ENCODE measurements at places on chromosomes 5 and 9.

DNA sequence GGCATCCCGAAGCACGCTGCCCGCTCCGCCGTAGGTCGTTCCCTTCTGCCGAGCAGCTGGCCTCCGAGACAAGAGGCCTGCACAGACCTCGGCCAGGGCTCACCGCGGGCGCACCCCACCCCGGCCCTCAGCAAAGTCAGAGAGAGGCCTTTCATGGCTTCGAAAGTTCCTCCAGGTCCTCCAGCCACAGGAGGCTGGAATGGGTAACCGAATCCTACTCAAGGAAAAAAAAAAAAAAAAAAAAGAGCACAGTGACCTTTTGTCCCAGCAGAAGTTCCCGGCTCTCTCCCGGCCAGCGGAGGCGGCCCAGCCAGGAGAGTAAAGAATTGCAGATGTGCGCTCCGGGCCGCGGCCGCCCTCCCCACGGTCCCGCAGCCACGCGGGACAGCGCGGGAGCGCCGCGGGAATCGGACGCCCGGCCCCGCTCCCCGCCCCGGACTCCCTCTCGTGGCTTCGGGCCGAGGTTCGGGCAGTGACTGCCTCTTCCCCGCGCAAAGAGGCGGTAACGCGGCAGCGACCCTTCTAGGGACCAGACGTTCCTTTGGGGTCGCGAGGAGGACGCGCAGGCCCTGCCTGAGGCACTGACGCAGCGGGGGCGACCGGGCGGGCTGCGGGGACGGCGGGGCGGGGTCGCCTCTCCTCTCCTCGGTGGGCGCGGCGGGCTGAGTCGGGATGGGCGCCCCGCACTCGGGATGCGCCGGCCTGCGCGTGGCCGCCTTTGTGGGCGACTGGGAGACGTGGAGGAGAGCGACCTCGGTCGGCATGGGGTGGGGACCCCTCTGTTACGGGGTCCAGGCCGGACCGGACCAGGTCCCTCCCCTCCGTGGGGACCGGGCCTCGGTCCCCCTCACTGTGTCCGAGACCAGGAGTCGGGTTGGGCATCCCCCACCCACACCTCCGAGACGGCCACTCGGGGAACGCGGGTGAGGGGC is 754 bp downstream of the GFPT2 start:
- no peak for DNase-seq

- DNase-seq, result no peak
Observed at GRCh38 chr5:67119010-67119409, 77.6 kb downstream of the CD180 start.

GRCh38 chr5:126280846-126281245 is 142.4 kb upstream of the GRAMD2B start:
- no peak for DNase-seq

- no peak for DNase-seq
Observed at GRCh38 chr5:6961837-6962635, 248.8 kb downstream of the TENT4A start.

GRCh38 chr9:110021891-110022290 is 186.1 kb downstream of the C9orf152 start:
- DNase-seq, result no peak
